ENCODE measurements at places on chromosomes 2 and 18. TPM values are rescaled to one million over a fixed set of nuclear protein-coding genes. Genes with fewer than 3 reads are reported as not detected.

DNA sequence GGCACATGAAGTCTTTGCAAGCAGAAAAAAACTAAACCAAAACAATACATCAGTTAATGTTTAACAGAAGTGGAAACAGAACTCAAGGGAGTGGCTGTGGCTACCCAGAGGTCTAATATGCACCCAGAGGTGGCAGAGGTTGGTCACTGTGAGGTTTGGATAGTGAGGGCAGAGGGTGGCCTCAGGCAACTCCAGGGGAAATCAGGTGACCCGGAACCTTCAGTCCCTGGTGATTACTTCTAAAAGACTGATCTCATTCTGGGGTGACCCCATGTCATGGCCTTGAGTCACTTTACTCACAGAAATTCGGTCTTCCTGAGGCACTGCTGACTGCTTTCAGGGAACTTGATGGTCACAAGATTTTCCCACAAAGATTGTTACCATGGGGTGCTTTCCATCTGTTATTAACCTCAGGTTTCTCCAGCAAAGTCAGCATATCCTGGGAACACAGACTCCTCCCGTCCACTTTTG lies 99.4 kb downstream of the TMEM17 start:
- peaks cover 47% of the 10 kb centered on the region for H3K4me1 ChIP-seq
- H3K4me3 ChIP-seq: no peak overlapping the region
- no peak overlapping the region for H3K27ac ChIP-seq
- DNase-seq: no peak
- H3K27me3 ChIP-seq: no peaks in the 10 kb centered on the region

- no peak for DNase-seq
- no peaks in the 10 kb centered on the region for H3K36me3 ChIP-seq
- no peak overlapping the region for H3K4me3 ChIP-seq
- 0 out of 2 replicates have a peak, but pooled peaks cover 1% of the 10 kb centered on the region for H3K27me3 ChIP-seq
- H3K4me1 ChIP-seq: peaks cover 7% of the 10 kb centered on the region
Measured at GRCh38 chr2:54083445-54083844, 32.0 kb upstream of the ACYP2 start.

- no peaks in the 10 kb centered on the region for H3K4me1 ChIP-seq
- no peaks in the 10 kb centered on the region for H3K27me3 ChIP-seq
- no peak overlapping the region for H3K27ac ChIP-seq
Measured at GRCh38 chr18:56402872-56403516, 235.4 kb downstream of the TXNL1 start.

DNA sequence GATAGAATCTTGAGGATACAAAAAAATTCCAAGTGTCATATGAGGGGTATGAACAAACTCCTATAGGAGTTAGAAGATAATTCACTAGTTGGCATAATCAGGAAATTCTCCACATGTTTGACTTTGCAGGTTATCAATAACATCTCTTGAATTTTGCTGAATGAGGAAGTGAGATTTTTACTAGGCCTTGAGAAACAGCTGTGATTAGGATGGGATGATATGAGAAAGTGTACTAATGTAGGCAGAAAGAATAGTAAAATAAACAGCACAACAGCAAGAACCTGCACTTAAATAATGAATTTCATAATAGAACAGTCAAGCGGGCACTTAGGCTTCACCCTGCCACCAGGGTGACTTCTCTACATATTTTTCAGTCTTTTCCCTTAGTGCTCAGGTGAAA lies 570.8 kb upstream of the CRIM1 start:
- H3K27me3 ChIP-seq: no peaks in the 10 kb centered on the region
- no peak overlapping the region for H3K27ac ChIP-seq
- no peak overlapping the region for H3K4me3 ChIP-seq
- H3K36me3 ChIP-seq: no peaks in the 10 kb centered on the region
- no peaks in the 10 kb centered on the region for H3K4me1 ChIP-seq
- DNase-seq: no peak

DNA sequence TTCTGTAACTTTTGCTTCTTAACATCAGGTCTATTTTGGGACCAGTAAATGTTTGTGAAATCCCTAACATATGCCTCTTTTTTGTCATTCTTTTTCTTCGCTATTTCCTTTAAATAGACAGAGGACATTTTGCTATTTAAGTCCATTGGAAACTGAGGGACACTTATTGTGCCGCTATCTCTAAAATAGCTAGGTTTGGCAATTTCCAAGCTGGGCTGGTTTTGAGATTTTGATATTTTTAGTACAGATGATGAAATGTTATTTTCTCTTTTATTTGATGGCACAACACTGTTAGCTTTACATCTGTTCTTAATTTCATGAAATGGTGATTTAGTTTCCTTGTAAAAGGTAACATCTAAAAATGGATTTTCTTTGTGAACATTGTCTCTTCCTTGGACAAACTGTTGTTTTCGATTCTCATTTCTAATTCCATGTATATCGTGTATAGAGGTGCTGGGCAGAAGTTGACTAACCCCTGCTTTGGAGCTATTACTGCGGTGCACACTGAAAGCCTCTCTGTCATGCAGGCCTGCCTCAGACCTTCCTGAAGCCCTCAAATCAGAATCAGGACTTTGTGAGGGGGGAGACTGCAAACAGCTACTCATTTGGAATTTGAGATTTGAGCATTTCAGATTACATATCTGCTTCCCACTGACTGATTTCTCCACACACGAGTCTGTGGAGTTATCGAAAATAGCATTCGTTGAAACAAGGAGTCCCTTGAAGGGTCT lies 594 bp downstream of the RAD51AP2 start:
- no peak overlapping the region for H3K27ac ChIP-seq
- DNase-seq: no peak
- H3K27me3 ChIP-seq: no peaks in the 10 kb centered on the region
- no peaks in the 10 kb centered on the region for H3K36me3 ChIP-seq
- peak overlapping the region; percentile 39 for H3K4me3 ChIP-seq

GRCh38 chr18:34933909-34934661 lies 107.1 kb upstream of the MAPRE2 start:
- no peaks in the 10 kb centered on the region for H3K27me3 ChIP-seq
- no peak for DNase-seq
- no peak overlapping the region for H3K27ac ChIP-seq
- H3K4me3 ChIP-seq: no peak overlapping the region
- H3K4me1 ChIP-seq: peaks cover 9% of the 10 kb centered on the region

- H3K4me3 ChIP-seq: no peak overlapping the region
- H3K4me1 ChIP-seq: peaks cover 40% of the 10 kb centered on the region
- no peak for DNase-seq
- no peaks in the 10 kb centered on the region for H3K27me3 ChIP-seq
Measured at GRCh38 chr2:226758921-226759640, 40.5 kb downstream of the IRS1 start.

DNA sequence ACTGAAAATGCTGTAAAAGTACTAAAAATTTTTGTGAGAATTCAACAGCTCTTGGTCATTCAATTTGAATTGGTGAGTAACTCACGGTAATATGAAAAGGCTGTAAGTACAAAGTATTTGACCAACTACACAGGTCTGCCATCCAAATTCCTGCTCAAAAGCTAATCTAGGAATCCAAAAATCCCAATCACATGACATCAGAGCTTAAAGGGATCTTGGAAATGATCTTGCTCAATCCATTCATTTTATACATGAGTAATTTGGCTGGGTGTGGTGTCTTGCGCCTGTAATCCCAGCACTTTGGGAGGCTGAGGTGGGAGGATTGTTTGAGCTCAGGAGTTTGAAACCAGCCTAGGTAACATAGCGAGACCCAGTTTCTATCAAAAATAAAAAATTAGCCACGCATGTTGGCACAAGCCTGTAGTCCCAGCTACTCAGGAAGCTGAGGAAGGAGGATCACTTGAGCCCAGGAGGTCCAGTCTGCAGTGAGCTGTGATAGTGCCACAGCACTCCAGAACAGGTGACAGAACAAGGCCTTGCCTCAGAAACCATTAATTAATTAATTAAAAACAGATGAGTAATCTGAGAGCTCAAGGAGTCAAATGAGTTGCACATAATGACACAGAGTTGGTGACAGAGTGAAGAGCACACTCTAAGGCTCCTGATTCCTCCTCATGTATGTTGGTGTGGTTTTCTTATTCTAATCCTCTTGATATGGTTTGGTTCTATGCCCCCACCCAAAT lies 19.8 kb downstream of the SPIRE1 start:
- H3K27ac ChIP-seq: no peak overlapping the region
- no peaks in the 10 kb centered on the region for H3K27me3 ChIP-seq
- no peak for DNase-seq
- peaks cover 3% of the 10 kb centered on the region for H3K4me1 ChIP-seq

DNA sequence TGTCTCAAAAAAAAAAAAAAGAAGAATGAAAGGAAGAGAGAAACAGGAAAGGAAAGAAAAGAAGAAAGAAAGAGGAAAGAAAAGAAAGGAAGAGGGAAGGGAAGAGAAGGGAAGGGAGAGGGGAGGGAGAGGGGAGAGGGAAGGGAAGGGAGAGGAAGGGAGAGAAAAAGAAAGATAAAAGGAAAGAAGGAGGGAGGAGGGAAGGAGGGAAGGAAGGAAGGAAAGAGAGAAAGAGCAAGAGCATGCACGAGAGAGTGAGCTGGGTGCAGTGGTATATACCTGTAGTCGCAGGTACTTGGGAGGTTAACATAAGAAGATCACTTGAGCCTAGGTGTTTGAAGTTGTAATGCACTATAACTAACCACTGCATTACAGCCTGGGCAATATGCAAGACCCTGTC lies 6.6 kb upstream of the BAZ2B start:
- H3K4me3 ChIP-seq: no peak overlapping the region
- no peak for DNase-seq
- H3K27me3 ChIP-seq: no peaks in the 10 kb centered on the region
- H3K27ac ChIP-seq: no peak overlapping the region

- no peaks in the 10 kb centered on the region for H3K36me3 ChIP-seq
- no peaks in the 10 kb centered on the region for H3K4me1 ChIP-seq
- no peak overlapping the region for H3K4me3 ChIP-seq
- no peak overlapping the region for H3K27ac ChIP-seq
- no peak for DNase-seq
Measured at GRCh38 chr2:60659026-60659425, 97.0 kb upstream of the PAPOLG start.

- H3K4me3 ChIP-seq: no peak overlapping the region
- no peak overlapping the region for H3K27ac ChIP-seq
- DNase-seq: no peak
- H3K4me1 ChIP-seq: peaks cover 5% of the 10 kb centered on the region
- no peaks in the 10 kb centered on the region for H3K36me3 ChIP-seq
Measured at GRCh38 chr18:7202169-7202568, 28.7 kb upstream of the LRRC30 start.

DNA sequence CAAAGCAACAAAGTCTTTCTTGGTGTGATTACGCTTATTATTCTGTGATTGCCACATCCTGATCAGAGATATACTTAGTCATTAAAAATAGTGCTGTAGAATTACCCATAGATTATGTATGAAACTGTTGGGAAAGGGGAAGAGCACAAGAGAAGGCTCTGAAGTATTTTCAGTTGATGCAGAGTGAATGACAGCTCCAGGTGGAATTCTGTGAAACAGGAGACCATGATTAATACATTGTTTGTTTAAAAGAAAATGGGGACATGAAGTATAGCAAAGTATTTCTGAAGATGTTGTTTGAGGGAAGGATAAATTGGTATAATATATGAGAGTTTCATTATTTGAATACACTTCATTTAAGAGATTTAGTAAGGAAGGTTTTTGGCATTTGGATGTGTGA lies 307.6 kb upstream of the CDH20 start:
- no peak overlapping the region for H3K27ac ChIP-seq
- H3K27me3 ChIP-seq: no peaks in the 10 kb centered on the region
- H3K4me1 ChIP-seq: no peaks in the 10 kb centered on the region
- no peak overlapping the region for H3K4me3 ChIP-seq
- no peak for DNase-seq
- H3K36me3 ChIP-seq: no peaks in the 10 kb centered on the region

GRCh38 chr2:180370511-180371205 lies 363.6 kb upstream of the CWC22 start:
- H3K4me1 ChIP-seq: no peaks in the 10 kb centered on the region
- DNase-seq: no peak
- H3K27ac ChIP-seq: no peak overlapping the region

DNA sequence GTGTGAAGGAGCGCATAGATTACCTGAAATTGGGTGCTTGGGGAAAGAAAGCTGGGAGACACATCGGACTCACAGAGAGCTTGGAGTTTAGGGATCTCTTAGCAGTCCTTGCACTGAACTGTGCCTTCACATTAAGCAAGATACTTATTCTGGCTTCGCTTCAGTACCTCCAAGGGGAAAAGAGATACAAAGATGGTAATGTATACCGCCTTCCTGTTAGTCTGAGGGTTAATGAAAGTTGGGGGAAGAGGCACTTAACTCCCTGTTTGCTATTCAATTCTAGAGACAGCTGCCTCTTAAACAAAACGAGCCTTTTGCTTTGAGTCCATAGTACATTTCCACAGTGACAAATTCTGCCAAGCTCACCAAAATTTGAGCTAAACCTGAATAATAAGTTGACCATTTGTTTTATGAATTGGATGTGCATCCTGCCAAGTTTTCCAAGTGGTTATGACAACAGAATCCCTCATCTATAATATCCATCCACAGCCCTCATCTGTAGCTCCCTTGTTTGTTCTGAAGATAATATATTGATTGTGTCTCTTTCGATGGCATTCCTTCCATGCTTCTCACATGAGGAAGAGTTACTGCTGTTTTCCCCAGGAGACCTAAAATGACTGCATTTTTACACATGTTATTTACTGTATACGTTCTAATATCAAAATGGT lies 287.1 kb upstream of the ATP5MC3 start:
- no peak for DNase-seq
- no peak overlapping the region for H3K27ac ChIP-seq
- H3K4me3 ChIP-seq: no peak overlapping the region

DNA sequence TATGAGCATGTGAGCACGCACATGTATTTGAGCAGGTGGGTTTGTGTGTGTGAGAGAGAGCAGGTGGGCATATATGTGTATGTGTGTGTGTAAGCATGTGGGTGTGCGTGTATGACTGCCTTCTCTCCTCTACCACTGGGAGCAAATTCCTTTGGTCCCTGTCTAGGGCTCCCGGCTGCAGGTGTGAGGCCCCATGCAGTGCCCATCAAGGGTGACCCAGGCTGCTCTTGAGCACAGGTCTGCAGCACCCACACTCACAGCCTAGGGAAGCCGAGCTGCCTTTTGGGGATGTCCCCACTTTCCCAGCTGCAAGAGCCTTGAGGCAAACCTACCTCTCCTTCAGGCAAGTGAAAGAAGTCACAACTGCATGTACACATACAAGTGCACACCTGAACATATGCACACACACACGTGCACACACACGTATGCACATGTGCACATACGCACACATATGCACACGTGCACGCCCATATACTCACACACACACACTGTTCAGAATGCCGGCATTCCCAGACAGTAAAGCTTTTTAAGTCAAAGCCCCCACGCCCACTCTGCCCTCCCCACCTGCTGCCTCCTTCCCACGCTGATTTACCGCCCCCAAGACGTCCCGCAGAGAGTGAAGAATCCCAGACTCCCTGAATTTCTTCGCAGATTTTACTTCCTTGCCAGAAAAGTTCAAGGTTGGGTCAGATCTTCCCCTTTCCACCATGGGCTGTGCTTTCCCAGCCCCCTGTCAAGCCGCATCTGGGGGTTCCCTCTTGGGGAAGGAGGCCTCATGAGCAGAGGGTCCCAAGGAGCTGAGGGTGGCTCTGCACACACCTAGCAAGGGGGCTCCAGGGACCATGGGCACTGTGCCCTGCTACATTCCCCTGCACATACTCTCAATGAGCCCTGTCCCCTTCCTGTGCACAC lies 170.6 kb downstream of the TWIST2 start:
- no peak overlapping the region for H3K27ac ChIP-seq
- H3K4me1 ChIP-seq: no peaks in the 10 kb centered on the region
- no peak for DNase-seq

PXDN gene
- 0.12 TPM for total RNA-seq

DAPL1 gene
- total RNA-seq: not detected

IMP4 gene
- total RNA-seq: 120 TPM

RGPD4 gene
- not detected for total RNA-seq

FAM124B gene
- not detected for total RNA-seq

IL36B gene
- total RNA-seq: not detected

TAF4B gene
- 2.6 TPM for total RNA-seq

EFHD1 gene
- 4.1 TPM for total RNA-seq

TMEM178A gene
- not detected for total RNA-seq

PRSS56 gene
- total RNA-seq: not detected

OSBPL6 gene
- total RNA-seq: 1.5 TPM

EVX2 gene
- total RNA-seq: not detected

PSMA8 gene
- total RNA-seq: not detected

Measured in Caco-2 (cell line).